ENCODE measurements at places on chromosomes 2 and 18. TPM values are rescaled to one million over a fixed set of nuclear protein-coding genes. Genes with fewer than 3 reads are reported as not detected.

The PRSS56 gene
- not detected for polyA plus RNA-seq

- no peak overlapping the region for H3K4me3 ChIP-seq
- no peaks in the 10 kb centered on the region for H3K27me3 ChIP-seq
- DNase-seq, result peak; percentile 54
Observed at GRCh38 chr18:51430538-51430937, 233.1 kb upstream of the MEX3C start.

DNA sequence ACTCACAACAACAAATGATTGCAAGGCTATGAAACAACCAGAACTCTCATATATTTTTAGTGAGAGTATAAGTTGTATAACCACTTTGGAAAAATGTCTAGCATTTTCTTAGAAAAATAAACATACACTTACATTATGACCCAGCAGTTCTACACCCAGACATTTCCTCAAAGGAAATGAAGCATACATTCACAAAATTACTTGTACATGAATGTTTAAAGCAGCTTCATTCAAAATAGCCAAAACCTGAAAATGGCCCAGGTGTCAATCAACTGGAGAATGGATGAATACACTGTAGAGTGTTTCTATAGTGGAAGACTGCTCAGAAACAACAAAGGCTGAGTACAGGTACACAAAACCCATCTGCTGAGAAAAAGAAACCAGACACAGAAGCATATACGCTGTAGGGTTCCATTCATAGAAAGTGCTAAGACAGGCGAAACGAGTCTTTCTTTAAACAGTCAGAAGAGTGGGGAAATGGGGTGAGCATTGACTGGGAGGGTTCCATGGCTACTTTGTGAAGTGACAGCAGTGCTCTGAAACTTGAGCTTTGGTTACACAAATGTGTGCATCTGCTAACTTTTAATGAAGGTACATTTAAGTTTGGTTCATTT lies 799.0 kb downstream of the DCDC2C start:
- no peak for DNase-seq
- no peaks in the 10 kb centered on the region for H3K4me1 ChIP-seq
- no peak overlapping the region for H3K4me3 ChIP-seq
- no peaks in the 10 kb centered on the region for H3K27me3 ChIP-seq
- no peak overlapping the region for H3K27ac ChIP-seq

GRCh38 chr2:105328281-105329196 lies 996 bp downstream of the TGFBRAP1 start:
- H3K4me1 ChIP-seq, result peaks cover 21% of the 10 kb centered on the region
- H3K27ac ChIP-seq, result peak overlapping the region; percentile 68
- peaks cover 6% of the 10 kb centered on the region for H3K36me3 ChIP-seq

DNA sequence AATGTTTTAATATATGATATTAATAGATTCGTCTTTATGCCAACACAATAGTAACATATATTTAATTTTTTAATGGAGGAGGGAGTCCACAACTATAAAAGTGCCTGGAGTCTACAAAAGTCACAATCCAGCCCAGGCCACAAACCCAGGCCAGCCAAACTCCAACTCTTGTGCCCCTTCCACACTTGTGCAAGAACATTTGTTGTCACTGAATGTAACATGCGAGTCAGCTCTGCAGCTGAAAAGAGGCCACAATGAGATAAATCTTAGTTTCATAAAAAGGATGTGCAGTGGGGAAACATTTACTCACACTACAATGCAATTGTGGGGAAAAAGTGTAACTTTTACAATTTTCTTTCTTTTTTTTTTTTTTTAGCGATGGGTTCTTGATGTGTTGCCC lies 110.8 kb downstream of the MCFD2 start:
- no peak for DNase-seq
- no peaks in the 10 kb centered on the region for H3K4me1 ChIP-seq
- no peaks in the 10 kb centered on the region for H3K36me3 ChIP-seq
- H3K27ac ChIP-seq, result no peak overlapping the region
- H3K4me3 ChIP-seq, result no peak overlapping the region

DNA sequence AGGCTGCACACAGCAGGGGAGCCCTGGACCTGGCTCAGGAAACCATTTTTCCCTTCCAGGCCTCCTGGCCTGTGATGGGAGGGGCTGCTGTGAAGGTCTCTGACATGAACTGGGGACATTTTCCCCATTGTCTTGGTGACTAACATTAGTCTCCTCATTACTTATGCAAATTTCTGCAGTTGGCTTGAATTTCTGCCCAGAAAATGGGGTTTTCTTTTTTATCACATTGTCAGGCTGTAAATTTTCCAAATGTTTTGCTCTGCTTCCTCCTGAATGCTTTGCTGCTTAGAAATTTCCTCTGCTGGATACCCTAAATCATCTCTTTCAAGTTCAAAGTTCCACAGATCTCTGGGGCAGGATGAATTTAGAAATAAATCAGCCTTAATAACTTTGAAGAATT lies 78.2 kb downstream of the EHBP1 start:
- no peak overlapping the region for H3K27ac ChIP-seq
- no peaks in the 10 kb centered on the region for H3K27me3 ChIP-seq
- DNase-seq, result no peak
- peaks cover 4% of the 10 kb centered on the region for H3K36me3 ChIP-seq
- no peak overlapping the region for H3K4me3 ChIP-seq

GRCh38 chr2:71558300-71559051 lies 105.1 kb downstream of the DYSF start:
- no peak for DNase-seq
- no peak overlapping the region for H3K27ac ChIP-seq
- no peaks in the 10 kb centered on the region for H3K36me3 ChIP-seq
- peaks cover 18% of the 10 kb centered on the region for H3K4me1 ChIP-seq

GRCh38 chr18:36843784-36844183 lies 14.9 kb downstream of the KIAA1328 start:
- no peaks in the 10 kb centered on the region for H3K4me1 ChIP-seq
- H3K27ac ChIP-seq, result no peak overlapping the region
- H3K4me3 ChIP-seq, result no peak overlapping the region

GRCh38 chr18:75775121-75775520 lies 347.6 kb upstream of the SMIM21 start:
- no peaks in the 10 kb centered on the region for H3K27me3 ChIP-seq
- no peaks in the 10 kb centered on the region for H3K36me3 ChIP-seq

GRCh38 chr18:44844486-44844885 lies 163.8 kb downstream of the SETBP1 start:
- no peak overlapping the region for H3K4me3 ChIP-seq
- no peaks in the 10 kb centered on the region for H3K27me3 ChIP-seq
- no peak for DNase-seq

GRCh38 chr2:167875529-167875928 lies 371.9 kb downstream of the STK39 start:
- no peaks in the 10 kb centered on the region for H3K4me1 ChIP-seq
- no peaks in the 10 kb centered on the region for H3K36me3 ChIP-seq
- no peak for DNase-seq
- H3K27me3 ChIP-seq, result no peaks in the 10 kb centered on the region
- no peak overlapping the region for H3K27ac ChIP-seq
- H3K4me3 ChIP-seq, result no peak overlapping the region

DNA sequence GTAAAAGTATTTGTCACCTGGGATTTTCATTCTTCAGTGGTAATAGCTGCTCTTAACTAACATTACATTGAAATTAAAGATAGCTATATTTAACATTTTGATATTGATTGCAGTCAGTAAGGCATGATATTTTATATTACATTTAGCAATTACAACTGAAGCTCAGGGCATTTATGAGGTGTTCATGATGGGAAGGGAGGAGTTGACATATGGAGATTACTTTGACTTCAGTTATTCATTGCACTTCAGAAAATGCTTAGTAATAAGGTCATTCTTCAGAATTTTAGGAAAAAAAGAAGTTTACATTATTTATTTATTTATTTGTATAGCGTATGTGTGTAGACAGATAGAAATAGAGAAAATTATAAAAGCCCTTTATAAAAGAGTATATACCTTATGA lies 352.0 kb downstream of the GALNT13 start:
- no peaks in the 10 kb centered on the region for H3K36me3 ChIP-seq
- DNase-seq, result no peak
- H3K4me1 ChIP-seq, result no peaks in the 10 kb centered on the region
- H3K27me3 ChIP-seq, result no peaks in the 10 kb centered on the region
- H3K27ac ChIP-seq, result no peak overlapping the region

DNA sequence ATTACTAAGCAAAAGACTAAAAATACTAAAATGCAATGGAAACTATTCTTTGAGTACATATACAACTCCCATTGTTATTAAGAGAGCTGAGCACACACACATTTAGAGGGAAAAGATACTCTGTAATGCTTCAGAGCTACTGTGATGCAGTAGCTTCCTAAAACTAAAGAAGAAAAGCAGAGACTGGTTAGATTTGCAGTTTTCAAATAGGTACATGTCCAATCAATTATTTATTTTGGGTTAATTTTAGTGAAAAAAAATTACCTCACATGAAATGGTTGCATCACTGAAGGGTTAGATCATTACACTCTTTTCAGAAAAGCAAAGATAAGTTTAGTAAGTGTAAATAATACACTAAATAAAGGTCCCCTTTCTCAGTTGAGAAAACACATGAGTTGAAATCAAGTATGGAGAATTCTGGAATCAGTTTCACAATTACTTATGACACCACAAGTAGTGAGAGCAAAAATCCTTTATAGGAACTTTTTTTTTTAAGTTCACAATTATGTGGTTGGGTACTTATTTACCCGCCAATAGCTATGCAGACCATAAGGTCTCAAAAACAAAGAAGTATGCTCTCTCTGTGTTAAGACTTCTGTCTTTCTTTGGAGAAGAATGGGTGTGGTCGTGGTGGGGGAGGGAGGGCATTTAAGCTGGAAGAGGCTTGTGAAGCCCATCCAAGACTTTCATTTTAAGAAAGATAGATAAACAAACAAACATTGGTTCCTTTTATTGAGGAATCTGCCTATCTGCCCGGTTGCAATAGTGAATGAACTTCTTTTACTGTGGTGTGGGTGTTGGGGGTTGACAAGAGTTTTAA lies 25.3 kb upstream of the SERTAD2 start:
- H3K27ac ChIP-seq, result no peak overlapping the region
- DNase-seq, result no peak
- no peaks in the 10 kb centered on the region for H3K36me3 ChIP-seq
- H3K27me3 ChIP-seq, result no peaks in the 10 kb centered on the region

- no peaks in the 10 kb centered on the region for H3K4me1 ChIP-seq
- no peak overlapping the region for H3K27ac ChIP-seq
- H3K4me3 ChIP-seq, result no peak overlapping the region
- no peak for DNase-seq
Observed at GRCh38 chr2:187093771-187094412, 244.9 kb upstream of the ZSWIM2 start.

The DYNAP gene
- polyA plus RNA-seq, result 0.37 TPM

DNA sequence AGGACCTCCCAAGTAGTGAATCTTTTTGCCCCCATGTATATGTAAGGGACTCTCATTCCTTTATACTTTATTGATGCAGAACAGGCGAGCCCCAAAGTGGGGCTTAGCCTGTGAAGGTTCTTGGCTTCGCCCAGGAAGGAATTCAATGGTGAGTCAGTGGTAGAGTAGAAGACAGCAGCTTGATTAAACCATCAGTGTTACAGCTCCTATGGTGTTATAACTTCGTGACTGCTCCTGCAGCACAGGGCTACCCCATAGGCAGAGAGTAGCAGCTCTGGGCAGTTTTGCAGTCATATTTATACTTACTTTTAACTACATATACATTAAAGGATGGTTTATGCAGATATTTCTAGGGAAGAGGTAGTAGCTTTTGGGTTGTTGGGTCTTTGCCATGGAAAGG lies 11.0 kb downstream of the FAM171B start:
- no peaks in the 10 kb centered on the region for H3K4me1 ChIP-seq
- no peak overlapping the region for H3K4me3 ChIP-seq
- no peak overlapping the region for H3K27ac ChIP-seq

- no peaks in the 10 kb centered on the region for H3K4me1 ChIP-seq
- H3K36me3 ChIP-seq, result no peaks in the 10 kb centered on the region
- no peaks in the 10 kb centered on the region for H3K27me3 ChIP-seq
Observed at GRCh38 chr18:50704357-50704940, 115.4 kb downstream of the MRO start.

The DNAJC5G gene
- polyA plus RNA-seq, result 0.19 TPM

DNA sequence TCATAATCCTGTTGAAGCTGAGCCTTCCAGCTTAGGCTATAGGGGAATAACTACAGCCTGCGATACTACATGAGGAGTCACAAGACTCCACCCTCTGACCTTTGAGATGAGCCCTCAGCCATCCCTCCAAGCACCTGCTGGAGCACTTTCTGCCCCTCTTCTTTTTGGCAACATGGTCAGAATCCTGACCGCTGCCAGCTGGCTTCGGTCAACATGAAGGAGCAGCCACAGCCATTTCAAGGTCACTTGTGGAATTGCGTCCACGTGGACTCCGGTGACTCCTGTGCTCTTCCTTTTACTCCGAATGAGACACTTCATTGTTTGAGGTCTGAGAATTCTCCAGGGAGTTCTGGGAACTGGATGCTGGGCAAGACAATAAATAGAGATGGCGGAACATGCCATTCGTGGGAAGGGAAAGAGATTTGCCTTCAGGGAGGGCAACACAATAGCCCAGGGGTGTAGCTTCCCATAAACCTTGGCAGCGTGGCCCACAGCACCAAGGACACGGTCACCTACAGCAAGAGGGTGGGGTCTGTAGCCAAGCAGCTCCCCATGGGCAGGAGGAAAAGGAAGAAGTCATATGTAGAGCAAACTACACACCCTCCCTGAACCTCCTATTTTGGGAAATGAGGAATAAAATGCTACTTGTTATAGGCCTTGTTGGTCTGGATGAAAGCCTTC lies 73.3 kb upstream of the PPP1CB start:
- no peaks in the 10 kb centered on the region for H3K27me3 ChIP-seq
- H3K4me1 ChIP-seq, result peaks cover 14% of the 10 kb centered on the region
- no peak for DNase-seq
- no peak overlapping the region for H3K4me3 ChIP-seq
- no peaks in the 10 kb centered on the region for H3K36me3 ChIP-seq

GRCh38 chr2:31997653-31998052 lies 13.2 kb downstream of the MEMO1 start:
- no peaks in the 10 kb centered on the region for H3K36me3 ChIP-seq
- no peak for DNase-seq
- no peak overlapping the region for H3K4me3 ChIP-seq

- no peaks in the 10 kb centered on the region for H3K36me3 ChIP-seq
- no peaks in the 10 kb centered on the region for H3K27me3 ChIP-seq
- H3K4me1 ChIP-seq, result no peaks in the 10 kb centered on the region
- H3K27ac ChIP-seq, result no peak overlapping the region
- no peak overlapping the region for H3K4me3 ChIP-seq
Observed at GRCh38 chr2:197212344-197213262, 98.0 kb downstream of the ANKRD44 start.

GRCh38 chr2:233938676-233939370 lies 21.6 kb downstream of the TRPM8 start:
- no peaks in the 10 kb centered on the region for H3K36me3 ChIP-seq
- no peak overlapping the region for H3K27ac ChIP-seq

GRCh38 chr2:180763263-180763989 lies 217.0 kb upstream of the UBE2E3 start:
- DNase-seq, result no peak
- H3K4me3 ChIP-seq, result no peak overlapping the region
- no peaks in the 10 kb centered on the region for H3K27me3 ChIP-seq

DNA sequence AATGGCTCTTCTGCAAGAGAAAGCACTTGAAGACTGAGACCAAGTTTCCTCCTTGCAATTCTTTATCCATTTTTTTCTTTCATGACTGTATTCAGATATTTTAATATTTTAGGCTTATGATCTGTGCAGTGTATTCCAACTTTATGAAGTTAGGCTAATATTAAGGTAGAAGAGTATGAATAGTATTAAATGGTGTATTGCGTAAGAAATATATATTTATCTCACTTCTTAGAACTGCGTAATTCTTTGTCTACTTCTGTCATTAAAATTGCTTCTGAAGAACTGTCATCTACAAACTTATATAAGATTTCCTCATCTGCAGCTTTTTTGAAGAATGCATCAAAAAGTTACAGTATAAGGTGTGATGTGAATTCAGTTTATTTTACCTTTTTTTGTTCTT lies 183.2 kb downstream of the DLGAP1 start:
- no peaks in the 10 kb centered on the region for H3K4me1 ChIP-seq
- H3K27ac ChIP-seq, result no peak overlapping the region
- DNase-seq, result no peak
- H3K36me3 ChIP-seq, result no peaks in the 10 kb centered on the region
